AG04449 (cell line): ENCODE measurements at places on chromosomes 12 and 14.
A peak's percentile ranks its signal among the peaks of the same experiment; 100 is the strongest.

DNA sequence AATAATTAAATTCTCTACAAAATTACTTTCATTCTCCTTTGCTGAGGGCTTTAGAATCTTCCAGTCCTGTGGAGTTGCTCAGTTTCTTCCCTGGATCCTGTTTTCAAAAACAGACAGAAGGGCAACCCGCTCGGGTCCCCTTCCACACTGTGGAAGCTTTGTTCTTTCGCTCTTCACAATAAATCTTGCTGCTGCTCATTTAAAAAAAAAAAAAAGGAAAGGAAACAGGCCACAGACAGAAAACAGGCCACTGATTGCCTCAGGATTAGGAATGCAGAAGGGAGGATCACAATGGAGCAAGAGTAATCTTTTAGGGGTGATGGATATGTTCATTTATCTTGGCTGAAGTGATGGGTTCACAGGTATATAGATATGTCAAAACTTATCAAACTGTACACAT, 29.5 kb upstream of the HIGD1C start:
- no peak for DNase-seq

DNA sequence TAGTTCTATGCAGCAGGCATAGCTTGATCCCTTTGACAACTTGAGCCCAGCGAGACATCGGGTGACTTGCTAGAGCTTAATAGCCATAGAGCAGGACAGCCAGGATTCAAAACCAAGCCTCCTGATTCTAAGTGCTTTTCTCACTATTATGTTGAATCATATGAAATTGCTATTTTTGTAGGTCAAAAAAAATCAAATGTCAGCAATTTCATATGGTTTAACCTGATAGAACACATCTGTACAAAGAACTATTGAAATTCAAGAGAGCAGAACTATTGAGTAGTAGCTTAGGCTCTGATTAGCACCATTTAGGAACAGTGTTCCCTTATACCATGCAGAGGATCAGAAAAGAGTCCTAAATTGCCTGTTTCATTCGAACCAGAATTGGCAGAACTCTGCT, 132.0 kb downstream of the EMP1 start:
- no peak for DNase-seq

DNA sequence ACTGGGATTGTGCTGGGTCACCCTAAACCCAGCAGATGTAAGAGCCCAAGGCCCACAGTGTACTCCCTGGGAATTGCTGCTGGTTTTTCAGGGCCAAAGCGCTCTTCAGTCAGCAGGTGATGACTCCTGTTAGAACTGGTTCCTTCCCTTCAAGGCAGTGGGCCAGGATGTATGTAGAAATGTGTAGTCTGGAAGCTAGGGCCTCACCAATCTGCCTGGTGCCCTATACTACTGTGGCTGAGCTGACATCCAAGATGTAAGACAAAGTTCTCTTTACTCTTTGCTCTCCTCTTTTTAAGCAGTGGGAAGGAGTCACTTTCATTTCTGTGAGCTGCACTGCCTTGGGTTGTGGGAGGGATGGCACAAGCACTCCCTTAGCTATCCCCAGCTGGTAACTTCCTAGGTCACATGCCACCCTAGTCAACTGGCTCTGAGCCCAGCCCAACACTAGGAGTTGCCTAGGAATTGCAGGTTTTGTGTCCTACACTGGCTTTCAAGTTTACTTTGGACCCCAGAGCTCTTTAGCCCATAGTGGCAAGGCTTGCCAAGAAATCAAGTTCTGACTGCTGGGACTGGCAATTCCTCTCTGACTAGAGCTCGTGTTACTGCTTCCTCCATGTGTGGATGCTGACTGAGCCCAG, 249.2 kb downstream of the C12orf50 start:
- DNase-seq, result no peak

GRCh38 chr12:31303466-31303865, 22.5 kb downstream of the SINHCAF start:
- no peak for DNase-seq

DNA sequence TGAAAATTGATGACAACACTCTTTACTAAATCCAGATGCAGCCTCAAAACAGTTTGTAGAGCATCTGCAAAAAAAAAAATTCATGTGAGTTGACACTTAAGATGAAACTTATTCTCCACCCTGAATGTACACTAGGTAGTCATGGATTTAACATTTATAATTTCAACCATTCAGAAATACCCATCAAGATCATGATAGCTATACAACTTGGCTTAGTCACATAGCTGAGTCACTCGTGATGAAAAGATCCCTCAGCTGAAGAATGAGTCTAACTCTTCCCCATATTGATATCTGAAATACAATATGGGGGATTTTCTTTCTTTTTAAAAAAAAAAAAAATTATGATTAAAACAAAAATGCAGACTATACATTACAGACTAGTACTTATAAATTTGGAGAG, 104.8 kb upstream of the PLEKHG7 start:
- no peak for DNase-seq

DNA sequence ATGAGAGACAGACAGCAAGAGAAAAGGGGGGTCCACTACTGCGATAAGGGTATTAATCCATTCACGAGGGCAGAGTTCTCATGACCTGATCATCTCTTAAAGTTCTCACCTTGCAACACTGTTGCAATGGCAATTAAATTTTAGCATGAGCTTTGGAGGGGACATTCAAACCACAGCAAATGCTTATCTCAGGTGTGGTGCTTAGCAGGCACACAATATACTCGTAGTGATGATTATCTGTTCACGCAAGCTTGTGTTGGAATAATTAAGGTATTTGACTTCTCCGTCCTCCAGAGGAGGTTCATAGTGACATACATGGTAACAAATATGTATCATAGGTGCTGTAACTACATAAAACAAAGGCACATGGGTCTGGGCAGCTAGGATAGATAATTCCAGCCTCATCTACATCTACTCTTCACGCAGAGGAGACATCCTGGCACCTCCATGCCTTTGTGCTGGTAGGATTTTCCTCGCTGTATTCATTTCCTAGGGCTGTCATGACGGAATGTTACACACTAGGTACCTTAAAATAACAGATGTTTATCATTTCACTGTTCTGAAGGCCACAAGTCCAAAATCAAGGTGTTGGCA, 221.2 kb downstream of the RBM19 start:
- no peak for DNase-seq

GRCh38 chr14:89912221-89912620, 42.3 kb downstream of the EFCAB11 start:
- no peak for DNase-seq

GRCh38 chr14:24875203-24875838, 174.6 kb downstream of the STXBP6 start:
- no peak for DNase-seq

DNA sequence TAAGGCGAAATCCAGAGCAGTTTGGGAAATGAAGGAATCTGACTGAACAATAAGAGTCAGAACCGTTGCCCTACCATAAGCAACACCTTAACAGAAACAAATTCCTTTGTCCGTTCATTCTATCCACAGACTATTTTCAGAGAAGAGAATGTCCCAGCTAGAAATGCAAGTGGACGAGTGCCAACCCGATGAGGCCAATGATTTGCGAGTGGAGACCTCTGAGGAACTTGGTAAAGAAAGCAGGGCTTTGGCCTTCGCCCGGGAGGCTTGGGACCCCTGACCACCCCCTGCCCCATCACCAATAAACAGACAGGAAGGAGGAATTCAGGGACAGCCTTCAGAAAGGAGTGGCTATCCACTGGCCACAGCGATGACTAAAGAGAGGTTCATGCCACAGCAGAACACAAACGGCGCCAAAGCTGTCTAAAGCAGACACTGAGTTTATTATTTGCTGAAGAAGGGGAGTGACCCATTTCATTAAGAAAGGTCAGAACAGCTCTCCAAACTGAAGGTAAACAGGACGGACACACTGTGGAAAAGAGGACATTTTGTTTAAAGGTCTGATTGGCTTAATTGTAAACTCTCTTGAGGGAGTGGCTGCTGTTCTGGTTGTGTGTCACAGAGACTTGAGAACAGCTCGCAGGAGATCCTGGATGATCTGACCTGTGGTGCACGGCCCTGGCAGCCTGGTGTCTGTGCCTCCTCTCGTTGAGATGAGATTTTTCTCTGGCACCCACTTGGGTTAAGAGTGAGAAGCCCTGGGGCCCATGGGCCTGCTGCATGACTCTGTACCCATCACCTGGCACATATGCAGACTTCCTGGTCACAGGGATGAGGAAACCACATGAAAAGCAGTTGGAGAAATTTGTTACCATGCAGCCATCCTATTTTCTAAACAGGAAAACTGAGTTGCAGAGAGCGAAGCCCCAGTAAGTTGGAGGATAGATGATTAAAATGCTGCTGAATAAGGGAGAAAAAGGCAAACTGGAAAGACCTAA, 142.0 kb upstream of the PZP start:
- DNase-seq, result no peak

DNA sequence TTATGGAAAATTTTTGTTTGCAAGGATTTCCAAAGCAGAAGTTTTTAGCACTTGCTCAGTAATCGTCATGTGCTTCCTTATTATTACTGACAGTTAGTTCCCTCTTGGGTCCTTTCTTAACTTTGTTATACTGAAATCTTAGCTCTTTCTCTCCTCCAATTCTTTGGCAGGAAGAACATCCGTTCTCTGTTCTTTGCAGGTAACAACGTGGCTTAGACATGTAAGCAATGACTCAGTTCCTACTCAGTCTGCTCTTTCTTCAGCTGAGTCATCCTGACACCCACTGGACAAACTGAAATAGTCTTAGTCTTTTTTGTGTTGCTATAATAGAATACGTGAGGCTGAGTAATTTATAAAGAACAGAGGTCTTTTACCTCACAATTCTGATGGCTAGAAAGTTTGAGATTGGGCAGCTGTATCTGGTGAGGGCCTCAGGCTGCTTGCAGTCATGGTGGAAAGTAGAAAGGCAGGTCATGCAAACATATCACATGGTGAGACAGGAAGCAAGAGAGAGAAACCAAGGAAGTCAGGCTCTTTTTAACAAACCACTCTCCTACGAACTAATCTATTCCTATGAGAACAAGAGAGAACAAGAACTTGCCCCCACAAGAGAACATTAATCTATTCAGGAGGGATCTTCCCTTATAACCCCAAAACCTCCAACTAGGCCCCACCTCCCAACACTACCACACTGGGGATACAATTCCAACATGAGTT, 49.2 kb downstream of the TESPA1 start:
- DNase-seq, result peak; percentile 44

DNA sequence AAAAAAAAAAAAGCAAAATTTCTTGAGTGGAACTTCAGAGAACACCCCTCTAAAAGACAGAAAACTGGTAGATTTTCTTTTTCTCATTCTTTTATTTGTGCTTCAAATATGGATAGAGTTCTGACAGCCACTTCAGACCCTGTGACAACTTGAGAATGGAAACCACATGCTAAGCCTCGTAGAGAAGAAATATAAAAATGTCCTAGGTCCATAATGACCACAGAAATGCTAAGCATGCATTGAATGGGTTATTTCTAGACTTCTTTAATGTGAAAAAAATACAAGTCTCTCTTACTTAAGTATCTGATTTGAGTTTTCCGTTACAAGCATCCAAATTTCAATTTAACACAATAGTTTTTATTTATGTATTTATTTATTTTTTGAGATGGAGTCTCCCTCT, 28.3 kb upstream of the DIO2 start:
- DNase-seq, result no peak

DNA sequence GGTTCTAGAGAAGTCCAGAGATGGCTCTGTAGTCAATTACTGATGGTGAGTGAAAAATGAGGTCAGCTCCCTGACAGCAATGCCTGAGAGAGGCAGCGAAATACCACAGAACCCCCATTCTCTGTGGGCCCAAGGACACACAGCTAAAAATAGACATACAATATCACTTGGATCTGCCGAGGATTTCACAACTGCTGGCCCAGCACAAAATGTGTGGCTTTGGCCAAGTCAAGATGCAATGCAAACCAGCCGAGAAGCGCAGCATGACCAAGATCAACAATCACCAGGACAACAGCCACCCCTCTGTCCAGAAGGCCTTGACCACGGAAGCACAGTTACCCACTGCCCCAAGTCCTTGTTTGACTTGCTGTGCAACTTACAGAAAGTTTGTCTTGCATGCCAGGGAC, 52.2 kb downstream of the CKAP4 start:
- peak; percentile 53 for DNase-seq

DNA sequence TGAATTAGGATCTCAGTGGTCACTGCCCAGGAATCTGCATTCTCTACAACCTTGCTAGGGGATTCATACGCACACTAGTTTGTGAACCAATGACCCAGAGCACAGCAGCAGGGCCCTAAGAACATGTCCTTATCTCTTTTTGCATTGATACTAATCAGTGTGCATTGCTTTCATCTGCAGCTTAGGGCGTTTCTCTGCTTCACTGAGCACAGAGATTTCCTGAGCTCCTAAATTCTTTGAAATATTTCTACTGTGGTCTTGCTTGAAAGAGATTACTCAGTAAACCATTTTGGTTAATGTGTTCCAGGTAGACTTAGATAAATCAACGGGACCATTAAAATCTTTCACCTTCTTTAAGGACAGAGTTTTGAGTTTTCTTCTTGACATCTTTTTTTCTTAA, 351.3 kb upstream of the KITLG start:
- DNase-seq, result no peak

GRCh38 chr12:123747309-123747708, 14.8 kb upstream of the DNAH10 start:
- no peak for DNase-seq

GRCh38 chr12:58883576-58884334, 36.5 kb downstream of the LRIG3 start:
- DNase-seq, result no peak

GRCh38 chr14:89955022-89955744, 544 bp upstream of the TDP1 start:
- DNase-seq, result no peak

- DNase-seq, result no peak
Observed at GRCh38 chr12:63149909-63150712, 890 bp downstream of the AVPR1A start.

DNA sequence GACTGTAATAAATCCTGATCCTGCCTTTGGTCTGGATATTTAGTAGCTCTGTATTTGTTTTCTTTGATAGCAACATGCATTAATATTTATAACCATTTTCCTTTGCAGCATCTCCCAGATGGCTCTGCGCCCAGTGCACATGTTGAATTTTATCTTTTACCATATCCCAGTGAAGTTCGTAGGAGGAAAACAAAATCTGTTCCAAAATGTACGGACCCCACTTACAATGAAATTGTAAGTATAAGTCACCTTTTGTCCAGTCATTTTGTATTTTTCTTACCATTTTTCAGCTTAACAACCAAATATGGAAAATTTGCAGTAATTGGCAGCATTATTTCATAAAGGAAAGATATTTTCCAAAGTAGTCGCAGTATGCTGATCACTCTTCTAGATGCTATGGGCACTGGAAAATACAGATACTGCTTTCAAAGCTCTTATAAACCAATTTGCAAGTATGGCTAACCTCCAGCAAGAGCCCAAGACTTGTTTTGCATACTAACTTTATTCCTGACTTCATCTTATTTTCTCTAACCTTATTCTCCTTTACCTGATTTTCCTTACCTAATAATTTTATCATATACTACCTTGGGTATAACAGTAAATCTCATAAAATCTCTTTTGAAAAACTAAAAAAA, 97.4 kb downstream of the PLCZ1 start:
- DNase-seq, result no peak

DNA sequence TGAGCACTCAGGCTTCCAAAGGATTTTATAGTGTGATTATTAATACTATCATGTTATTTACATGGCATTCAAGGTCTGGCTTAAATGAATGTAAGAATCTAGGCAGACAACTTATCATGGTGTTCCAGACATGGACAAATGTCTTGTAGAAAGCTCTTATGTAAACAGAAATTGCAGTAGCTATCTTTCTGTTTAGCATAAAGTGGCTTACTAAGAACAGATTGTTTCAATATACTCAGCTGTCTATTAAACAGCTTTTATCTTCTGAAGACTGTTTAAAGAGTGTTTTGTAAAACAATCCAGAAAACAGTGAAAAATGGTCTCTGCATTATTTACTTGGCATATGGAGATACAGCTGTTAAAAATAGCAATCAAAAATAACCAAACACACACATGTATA, 1061.8 kb upstream of the SEL1L start:
- DNase-seq, result no peak
